Foreskin fibroblast (primary cell): ENCODE measurements at places on chromosomes 1 and 21.
A peak's percentile ranks its signal among the peaks of the same experiment; 100 is the strongest.

- no peak for DNase-seq
These were observed 5.9 kb downstream of the IGSF3 start for GRCh38 chr1:116661633-116662032.

DNA sequence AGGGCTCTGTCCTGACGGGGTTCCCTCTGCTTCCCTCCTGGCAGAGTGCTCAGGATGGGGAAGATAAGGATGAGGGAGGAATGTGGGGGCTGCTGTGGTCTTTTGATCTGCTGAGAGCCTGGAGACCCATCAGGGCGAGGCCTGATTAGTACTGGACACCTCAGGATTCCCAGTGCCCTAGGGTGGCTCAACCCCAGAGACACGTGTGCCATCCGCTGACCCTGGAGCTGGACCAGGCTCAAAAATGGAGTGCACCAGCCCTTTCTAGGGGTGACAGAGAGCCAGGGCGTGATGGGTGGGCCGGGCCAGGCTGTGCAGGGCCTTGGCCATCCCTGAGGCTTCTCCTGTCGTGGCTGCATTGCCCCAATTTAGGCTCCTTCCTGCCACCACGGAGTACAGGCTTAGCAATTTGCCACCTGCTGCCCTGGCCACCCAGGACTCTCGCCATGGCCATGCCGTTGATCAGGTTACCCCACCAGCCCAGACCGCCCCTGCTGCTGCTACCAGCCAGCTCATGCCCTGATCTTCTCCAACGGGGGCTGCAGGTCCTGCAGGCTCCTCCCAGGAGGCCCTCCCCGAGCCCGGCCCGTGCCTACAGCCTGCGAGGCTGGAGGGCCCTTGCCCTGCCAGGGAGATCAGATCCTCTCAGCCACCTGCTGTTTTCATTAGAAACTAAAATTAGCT is 9.5 kb downstream of the WNT4 start:
- DNase-seq = no peak

- peak; percentile 81 for DNase-seq
These were observed 82.3 kb downstream of the HMCN1 start for GRCh38 chr1:185816460-185816859.

DNA sequence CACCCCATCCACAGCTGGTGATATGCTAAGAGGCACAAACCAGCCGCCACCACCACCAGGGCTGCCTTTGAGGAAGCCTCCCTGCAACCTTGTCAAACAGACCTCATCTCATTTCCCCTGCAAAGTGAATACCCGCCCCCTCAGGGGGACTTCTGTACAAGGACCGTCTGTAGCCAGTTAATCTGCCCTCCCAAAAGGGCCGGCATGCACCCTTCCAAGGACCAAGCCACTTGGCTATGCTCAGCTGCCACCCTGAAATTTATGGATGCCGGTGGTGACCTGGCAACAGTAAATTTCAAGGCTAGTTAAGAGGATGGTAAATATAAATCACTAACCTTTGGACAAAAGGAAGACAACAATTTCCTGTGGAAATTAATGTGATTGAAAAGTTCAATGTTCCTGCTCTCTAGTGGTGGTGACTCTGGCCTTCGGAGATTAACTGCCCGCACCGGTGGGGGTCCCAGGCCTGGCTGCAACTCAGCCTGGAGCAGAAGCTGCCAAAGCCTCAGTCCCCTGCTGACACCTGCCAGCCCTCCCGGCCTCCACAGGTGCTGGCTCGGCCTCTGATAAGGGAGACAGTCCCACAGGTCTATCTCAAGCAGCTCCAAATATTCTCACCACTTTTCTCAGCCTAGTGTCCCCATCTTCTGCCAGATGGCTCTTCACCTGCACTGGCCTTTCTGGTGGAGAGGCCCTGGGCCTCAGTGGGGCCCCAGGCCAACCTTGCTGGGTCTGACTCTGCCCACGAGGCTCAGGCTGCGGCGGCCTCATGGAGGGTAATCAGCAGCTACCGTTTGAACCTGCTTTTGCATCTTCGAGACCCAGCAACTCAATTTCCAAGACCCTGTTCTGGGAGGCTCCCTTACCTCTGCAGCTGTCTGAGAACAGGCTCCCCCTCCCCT is 12.2 kb downstream of the TMEM53 start:
- DNase-seq = no peak

- no peak for DNase-seq
These were observed 4.7 kb downstream of the TIE1 start for GRCh38 chr1:43305461-43305860.

DNA sequence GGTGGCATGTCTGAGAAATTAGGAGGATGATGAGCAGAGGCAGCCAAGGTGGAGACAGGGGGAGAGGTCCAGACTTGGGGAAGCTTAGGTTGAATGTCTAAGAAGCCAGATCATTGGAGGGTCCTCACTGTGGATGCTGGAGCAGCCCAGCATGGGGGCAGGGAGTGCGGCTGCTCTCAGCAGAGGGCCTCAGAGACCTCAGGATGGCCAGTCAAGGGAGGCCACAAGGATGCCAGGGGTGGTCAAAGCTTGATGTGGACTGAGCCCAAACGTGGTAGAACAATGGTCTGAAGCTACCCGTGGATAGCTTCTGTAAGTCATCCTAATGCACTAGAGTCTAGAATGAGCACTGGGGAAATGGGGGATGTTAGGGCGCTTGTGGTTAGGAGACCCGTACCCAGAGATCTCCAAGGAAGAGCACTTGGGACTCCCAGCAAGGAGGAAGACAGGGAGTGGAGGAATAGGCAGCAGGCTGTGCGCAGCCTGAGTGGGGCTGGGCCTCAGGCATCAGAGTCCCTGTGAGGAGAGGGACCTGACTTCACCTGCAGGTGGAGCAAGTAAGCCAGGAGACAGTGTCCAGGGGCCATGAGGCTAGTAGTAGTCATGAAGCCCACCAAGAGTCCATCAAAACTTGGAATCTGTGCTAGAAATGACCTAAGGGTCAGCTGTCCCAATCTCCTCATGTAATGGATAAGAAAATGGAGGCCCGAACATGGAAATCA is 4.3 kb upstream of the S100A9 start:
- DNase-seq = no peak

DNA sequence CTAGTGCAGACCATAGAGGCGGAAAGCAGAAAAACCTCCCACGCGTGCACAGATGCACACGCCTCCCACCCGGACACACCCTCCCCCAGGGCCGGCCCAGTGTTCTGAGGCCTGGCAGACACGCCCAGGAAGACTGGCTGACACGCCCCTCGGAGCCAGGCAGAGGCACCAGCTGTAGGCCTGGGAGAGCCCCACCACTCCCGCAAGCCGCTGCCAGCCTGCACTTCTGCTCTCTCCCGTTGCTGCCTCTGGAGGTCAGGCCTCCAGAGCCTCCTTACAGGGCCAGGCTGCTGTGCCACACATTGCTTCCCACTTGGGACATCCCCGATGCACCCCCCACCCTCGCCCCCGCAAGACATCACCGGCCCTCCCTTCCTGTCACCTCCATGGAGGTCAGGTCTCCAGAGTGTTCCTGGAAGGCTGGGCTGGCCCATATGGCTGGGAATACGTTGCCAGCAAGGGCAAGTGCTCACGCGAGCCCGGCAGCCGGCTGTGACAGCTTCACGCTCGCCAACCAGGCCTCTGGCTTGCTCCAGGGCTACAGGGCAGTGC is 40.4 kb downstream of the CASZ1 start:
- DNase-seq = peak; percentile 10

GRCh38 chr1:189606795-189607476 is 870.7 kb downstream of the BRINP3 start:
- DNase-seq = peak; percentile 30

DNA sequence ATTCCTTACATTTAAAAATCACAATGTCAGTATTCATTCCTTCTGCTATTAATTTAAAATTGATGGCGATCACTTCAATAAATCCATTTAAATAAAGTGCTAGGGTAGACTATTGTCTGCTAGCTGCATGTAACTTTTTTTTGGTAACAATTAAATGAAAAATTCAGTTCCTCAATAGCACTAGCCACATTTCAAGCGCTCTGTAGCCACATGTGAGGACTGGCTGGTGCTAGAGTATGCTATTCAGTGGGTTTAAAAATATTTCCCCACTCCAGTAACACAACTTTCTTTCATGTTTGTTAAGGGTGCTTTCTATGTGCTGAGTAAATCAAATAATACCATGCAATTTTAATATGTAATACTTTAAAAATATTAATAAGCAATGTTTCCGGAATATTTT is 108.2 kb downstream of the LTN1 start:
- no peak for DNase-seq

- DNase-seq = no peak
These were observed 13.2 kb upstream of the DEGS1 start for GRCh38 chr1:224169718-224170270.

- DNase-seq = no peak
These were observed 1.8 kb downstream of the CDKN2C start for GRCh38 chr1:50971748-50972305.

- peak; percentile 61 for DNase-seq
These were observed 23.8 kb downstream of the KNCN start for GRCh38 chr1:46527474-46528296.

- DNase-seq = peak; percentile 75
These were observed 23.2 kb upstream of the H6PD start for GRCh38 chr1:9211291-9211811.

DNA sequence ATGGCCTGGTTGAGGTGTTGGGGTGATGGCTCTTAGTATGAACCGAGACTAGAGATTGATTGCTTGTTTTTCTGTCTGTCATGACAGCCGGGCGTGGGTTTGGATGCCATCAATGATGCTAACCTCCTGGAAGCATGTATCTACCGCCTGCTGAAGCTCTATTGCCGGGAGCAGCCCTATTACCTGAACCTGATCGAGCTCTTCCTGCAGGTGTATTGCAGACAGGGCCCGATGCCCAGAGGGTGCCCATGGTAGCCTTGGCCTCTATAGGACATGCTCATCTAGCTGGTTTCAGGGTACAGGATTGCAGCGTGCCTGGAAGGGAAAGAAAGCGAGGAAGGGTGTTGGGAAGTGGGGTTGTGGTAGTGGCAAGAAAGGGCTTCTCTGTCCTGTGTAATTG is 2.6 kb upstream of the RUSC1 start:
- no peak for DNase-seq

- DNase-seq = no peak
These were observed 33.8 kb downstream of the OR10J1 start for GRCh38 chr1:159473335-159473734.

DNA sequence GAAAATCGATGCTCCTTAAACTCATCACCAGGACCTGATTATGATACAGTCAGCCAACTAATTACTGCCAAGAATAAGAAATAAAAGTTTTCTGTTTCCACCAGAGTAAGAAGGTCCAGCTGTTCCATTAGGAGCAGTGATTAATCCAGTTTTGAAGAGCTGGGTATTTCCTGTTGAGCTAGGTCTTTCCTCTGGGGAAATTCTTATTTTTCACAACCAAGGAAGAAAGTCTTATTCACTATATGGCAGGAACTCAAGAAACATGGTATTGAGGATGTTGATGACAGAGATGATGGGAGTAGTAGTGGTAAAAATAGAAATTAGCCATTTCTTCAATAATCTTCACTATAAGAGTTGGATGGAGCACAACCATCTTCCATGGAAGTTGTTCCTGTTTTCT is 374.6 kb upstream of the RUNX1 start:
- peak; percentile 22 for DNase-seq

GRCh38 chr21:14956807-14957206 is 108.0 kb downstream of the NRIP1 start:
- DNase-seq = peak; percentile 28

GRCh38 chr1:54542120-54542961 is 5.7 kb upstream of the ACOT11 start:
- DNase-seq = peak; percentile 78

GRCh38 chr1:220696863-220697231 is 6.7 kb downstream of the C1orf115 start:
- peak; percentile 60 for DNase-seq

DNA sequence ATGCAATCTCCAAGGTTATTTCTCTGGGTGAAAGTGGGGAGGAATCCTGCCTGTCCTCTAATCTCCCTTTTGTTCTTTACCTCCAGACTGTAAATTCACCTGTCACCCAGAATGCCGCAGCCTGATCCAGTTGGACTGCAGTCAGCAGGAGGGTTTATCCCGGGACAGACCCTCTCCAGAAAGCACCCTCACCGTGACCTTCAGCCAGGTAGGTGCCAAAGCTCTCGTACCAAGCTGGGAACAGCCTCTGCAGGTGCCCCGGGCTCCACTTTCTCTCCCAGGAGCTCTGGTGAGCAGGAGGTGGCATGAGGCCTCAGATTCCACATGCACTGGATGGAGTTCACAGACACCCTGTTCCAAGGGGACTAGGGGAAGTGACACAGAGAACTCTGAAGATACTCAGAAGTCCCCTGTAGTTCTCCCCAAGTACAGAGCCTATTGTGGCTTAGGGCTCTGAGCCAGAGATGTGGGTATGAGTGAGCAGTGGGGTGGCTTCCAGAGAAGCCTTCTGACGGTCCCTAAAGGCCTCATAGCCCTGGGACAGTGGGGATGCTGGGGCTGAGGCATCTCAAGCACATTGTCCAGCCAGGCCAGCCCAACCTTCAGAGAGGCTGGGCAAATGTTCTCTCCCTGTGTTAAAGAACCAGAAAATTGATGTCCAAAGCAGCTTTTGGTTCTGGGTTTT is 30.9 kb downstream of the RASSF5 start:
- no peak for DNase-seq

- no peak for DNase-seq
These were observed 37.5 kb downstream of the DPT start for GRCh38 chr1:168691541-168691940.

DNA sequence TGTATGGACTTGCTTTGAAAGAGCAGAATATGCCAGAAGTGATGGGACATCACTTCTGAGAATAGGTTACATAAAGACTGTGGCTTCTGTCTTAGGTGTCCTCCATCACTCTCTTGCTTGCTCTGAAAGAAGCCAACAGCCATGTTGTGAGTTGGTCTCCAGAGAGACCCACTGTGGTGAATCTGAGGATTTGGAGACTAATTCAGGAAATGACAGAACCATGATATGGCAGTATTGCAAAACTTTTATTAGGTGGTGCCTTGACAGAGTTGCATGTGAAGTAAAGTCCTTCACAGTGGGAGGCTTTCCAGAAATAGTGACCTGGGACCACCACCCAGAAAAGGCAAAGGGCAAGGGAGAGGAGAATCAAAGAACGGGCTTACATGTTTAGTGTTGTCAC is 628.6 kb downstream of the KCNT2 start:
- DNase-seq = peak; percentile 4

DNA sequence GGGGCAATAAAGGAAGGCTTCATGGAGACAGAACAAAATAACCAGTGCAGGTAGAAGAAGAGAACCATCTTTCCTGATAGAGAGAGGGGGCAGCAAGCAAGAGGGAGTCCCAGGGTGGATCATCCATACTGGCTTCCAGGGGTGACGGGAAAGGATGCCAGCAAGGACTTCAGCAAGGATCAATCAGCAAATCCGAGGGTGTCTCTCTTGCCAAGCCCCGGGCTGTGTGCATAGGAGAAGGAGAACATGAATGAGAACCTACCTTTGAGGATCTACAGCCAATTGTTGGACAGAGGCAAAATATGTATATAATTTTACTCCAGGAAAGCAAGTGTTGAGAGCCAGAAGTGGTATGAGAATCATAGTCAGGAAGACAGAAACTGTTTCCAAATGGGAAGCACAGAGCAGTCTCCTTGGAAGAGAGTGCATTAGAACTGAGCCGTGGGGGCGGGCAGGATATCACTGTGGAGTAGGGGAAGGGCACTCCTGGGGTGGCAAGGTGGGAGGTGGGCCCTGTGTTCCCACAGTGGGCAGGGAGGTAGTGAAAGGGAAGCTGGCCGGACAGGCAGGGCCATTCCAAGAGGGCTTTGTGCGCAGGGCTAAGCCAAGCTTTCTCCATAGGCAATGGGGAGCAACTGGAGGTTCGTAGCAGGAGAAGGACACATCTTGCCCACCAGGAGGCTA is 1.1 kb upstream of the S100A9 start:
- no peak for DNase-seq
